Stimulated activated CD4-positive, alpha-beta T cell treated with anti-CD3 and anti-CD28 coated beads, Interleukin-1b, Interleukin-23, amount 100 ng/mL, for 48 hours (primary cell): ENCODE measurements at places on chromosomes 16 and 17.

DNA sequence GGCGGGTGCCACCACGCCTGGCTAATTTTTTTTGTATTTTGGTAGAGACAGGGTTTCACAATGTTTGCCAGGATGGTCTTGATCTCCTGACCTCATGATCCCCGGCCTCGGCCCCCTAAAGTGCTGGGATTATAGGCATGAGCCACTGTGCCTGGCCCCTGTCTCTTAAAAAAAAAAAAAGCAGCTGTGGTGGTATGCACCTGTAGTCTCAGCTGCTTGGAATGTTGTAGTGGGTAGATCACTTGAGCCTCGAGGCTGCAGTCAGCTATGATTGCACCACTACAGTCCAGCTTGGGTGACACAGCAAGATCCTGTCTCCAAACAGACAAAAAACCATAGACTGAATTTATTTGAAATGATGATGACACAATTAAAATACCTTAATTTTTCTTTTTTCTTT, 24.3 kb downstream of the CDK12 start:
- no peak for DNase-seq

DNA sequence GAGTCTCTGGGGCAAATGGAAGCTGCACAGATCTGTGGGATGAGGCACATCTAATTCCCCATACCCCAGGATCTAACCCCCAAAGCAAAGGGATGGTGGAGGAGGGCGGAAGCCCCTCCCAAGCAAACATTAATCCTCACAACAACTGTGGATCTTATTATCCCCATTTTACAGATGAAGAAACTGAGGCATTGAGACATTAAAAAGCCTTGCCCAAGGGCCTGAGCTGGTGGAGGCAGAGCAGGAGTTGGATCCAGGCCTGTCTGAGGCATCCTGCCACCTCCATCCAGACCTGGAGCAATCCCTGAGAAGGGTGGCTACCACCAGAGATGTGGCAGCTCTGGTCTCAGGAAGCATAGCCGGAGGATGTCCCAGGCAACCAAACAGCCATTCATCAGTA, 17.7 kb upstream of the CBFB start:
- DNase-seq, result no peak

DNA sequence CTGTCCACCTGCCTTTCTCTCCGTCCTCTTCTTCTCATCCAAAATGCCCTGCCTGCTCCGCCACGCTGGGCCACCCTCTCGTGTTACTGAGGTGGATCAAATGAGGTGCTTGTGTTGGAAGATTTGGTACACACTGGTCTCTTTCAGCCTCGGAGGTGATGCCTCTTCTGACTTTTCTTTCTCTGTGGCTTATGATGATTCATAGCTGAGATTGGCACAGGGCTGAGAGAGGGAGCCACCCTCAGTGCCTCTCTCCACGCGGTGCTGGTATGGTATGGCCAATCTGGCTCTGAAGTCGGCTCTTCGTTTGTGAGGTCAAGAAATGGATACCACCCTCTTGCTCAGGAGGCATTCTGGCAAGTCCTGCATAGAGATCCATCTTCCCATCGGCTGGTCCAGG, 82.4 kb downstream of the PLCG2 start:
- DNase-seq, result no peak

DNA sequence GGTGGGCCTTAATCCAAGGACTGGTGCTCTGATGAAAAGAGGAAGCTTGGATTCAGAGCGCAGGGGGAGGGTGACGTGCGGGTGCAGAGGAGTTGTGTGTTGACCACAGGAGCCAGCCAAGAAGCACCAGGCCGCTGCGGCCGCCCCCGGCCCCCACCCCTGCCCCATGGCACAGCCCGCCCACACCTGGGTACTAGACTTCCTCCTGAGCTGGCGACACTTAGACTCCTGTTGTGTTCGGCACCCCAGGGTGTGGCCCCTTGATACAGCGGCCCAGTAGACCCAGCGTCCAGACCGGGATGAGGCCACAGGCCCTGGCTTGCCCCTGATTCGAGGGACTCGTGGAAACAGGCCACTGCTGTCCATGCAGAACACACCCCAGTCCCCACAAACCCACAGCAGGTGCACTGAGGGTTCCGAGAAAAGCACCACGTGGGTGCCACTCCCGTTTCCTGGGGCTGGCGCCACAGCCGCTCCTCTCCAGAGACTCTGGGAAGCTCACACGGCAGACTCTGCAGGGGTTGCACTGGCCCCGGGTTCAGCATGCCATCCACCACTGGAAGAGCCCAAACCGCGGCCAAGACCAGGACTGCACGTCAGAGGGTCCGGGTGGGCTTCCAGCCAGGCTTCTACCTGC, 5.7 kb upstream of the SNAI3 start:
- no peak for DNase-seq

- DNase-seq, result no peak
Observed at GRCh38 chr16:29729116-29729521, 16.7 kb downstream of the C16orf54 start.

DNA sequence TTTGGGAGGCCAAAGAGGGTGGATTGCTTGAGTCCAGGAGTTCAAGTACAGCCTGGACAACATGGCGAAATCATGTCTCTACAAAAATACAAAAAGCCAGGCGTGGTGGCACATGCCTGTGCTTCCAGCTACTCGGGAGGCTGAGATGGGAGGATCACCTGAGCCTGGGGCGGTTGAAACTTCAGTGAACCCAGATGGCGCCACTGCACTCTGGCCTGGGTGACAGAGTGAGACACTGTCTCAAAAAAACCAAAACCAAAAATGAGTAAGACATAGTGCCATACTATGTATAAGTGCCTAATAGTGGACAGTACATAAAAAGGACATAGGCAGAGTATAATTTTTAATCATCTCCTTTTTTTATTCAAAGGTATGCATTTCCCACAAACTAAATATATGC, 4.0 kb downstream of the CTC1 start:
- peak; percentile 12 for DNase-seq

DNA sequence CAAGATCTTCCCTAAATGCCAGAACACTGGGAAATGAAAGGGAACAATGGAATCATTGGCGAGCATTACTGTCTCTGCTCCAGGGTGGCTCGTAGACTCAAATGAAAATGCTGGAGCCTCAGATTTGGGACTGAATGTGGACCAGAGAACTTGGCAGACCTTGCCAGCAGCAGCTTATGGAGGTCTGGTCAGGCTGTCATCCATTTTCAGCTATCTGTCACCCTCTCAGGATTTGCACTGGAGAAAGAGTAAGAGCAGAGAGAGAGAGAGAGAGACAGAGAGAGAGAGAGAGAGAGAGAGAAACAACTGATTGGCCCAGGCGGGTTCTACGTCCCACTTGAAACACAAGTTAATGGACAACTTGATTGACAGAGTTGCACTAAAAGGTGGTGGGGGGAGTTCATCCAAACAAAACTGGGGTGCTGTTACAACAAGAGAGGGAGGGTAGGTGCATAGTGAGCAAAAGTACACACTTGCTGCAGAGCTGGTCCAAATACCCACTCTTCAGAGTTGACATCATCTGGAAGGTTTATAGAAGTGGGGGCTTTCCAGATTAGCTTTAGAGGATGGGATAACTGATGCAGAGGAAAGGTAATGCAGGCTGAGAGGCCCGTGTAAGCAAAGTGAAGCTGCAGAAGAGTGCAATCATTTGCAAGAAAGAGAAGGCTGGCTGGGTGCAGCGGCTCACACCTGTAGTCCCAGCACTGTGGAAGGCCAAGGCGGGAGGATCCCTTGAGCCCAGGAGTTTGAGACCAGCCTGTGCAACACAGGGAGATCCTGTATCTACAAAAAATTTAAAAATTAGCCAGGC, 16.5 kb upstream of the NSMCE1 start:
- no peak for DNase-seq

DNA sequence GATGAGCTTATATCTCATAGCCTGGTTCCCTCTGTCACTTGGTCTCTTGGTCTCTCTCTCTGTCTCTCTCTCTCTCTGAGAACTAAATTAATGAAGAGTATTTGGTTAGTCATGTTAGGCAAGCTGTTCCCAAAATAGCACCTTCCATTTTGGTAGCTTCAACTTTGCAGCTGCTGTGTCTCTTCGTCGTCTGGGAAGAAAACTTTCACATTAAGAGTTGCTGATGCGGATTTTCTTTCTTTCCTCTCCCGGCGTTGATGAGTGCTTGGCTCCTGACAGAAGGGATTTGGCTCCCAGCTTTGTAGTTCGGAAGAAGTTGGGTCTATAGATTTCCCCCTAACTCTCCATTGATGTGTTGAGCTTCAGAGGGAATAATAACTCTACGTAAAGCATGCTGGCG, at the start of gene RBFOX1:
RBFOX1 (plus strand) TSS at position 235 of the 400 bp plus-strand sequence.
- DNase-seq, result no peak
